ENCODE measurements at places on chromosomes 3 and 15. TPM values are rescaled to one million over a fixed set of nuclear protein-coding genes. Genes with fewer than 3 reads are reported as not detected.

DNA sequence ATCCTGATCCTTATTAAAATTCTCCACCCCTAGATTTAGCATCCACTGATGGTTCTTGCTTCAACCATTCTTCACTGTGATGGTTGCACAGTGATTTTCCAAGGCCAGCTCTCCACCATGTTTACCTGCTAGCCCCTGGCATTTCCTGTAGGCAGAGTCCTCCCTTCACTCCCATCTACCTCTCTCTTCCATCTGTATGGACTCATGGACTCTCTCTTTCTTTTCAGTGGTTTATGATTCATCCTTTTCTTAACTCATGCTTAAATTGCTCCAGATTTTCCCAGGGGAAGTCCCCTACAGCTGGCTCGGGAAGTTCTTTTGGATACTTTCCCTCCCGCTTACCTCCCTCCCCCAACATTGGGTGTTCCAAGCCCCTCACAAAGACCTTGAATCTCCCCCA lies 18.7 kb downstream of the TGM4 start:
- no peak for DNase-seq

DNA sequence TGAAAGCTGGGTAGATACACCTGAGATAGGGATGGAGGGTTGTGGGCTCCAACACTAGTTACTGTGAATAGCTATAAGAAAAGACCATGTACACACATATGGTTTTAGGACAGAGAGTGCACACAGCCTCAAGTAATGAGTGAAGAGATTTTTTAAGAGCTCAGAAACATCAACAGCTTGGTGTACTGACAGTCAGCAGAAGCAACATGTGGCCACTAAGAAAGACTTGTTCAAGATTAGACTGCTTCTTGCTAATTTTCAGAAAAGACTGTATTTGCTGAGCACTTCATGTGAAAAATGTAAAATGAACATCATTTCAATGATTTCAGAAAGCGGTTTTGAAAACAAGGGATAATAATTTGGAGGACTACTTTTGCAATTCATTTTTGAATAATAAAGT lies 10.3 kb downstream of the ANKRD28 start:
- DNase-seq = no peak

GPR27 gene
- 17.9 TPM for total RNA-seq

GRCh38 chr3:49554633-49555265 lies 472 bp downstream of the BSN start:
- no peak for DNase-seq

DNA sequence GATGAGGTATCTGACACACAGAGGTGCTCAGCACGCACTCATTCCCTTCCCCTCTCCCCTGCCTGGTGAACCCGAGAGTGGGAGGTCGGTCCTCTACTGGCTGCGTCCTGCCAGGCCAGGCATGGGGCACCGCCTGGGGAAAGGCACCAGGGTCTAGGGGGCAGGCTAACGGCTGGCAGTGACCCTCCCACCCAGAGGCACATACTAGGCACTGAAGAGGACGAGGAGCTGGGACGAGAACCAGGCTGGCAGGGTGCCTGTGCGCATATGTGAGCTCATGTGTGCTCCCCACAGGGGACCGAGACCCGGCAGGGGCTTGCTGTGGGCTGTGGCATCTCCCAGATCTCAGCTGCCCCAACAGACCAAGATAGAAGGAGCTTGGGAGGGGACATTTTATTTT lies 86.7 kb downstream of the IQSEC1 start:
- no peak for DNase-seq
